ENCODE measurements at places on chromosomes 11 and 22.

GRCh38 chr11:122031813-122032212 is 84.2 kb downstream of the BLID start:
- no peak for DNase-seq

- DNase-seq: no peak
Observed at GRCh38 chr22:49553518-49554295, 274.0 kb downstream of the BRD1 start.

DNA sequence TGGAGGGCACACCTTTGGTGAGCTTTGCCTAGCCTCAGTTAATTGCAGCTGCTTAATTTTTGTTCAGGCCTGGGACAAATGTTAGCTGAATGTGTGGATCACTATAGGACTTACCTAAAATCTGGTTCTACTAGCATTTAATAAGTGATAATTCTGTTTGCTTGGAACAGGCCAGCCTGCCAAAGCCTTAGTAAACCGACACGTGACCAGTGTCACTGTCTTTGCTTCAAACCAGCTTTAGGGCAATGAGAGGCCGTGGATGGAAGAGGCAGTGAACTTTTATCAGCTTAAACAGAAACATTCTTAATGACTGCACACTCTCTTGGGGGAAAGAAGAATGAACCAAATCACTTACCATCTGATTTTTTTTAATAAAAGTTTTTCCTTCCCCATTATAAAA is 10.8 kb downstream of the PARVA start:
- no peak for DNase-seq

DNA sequence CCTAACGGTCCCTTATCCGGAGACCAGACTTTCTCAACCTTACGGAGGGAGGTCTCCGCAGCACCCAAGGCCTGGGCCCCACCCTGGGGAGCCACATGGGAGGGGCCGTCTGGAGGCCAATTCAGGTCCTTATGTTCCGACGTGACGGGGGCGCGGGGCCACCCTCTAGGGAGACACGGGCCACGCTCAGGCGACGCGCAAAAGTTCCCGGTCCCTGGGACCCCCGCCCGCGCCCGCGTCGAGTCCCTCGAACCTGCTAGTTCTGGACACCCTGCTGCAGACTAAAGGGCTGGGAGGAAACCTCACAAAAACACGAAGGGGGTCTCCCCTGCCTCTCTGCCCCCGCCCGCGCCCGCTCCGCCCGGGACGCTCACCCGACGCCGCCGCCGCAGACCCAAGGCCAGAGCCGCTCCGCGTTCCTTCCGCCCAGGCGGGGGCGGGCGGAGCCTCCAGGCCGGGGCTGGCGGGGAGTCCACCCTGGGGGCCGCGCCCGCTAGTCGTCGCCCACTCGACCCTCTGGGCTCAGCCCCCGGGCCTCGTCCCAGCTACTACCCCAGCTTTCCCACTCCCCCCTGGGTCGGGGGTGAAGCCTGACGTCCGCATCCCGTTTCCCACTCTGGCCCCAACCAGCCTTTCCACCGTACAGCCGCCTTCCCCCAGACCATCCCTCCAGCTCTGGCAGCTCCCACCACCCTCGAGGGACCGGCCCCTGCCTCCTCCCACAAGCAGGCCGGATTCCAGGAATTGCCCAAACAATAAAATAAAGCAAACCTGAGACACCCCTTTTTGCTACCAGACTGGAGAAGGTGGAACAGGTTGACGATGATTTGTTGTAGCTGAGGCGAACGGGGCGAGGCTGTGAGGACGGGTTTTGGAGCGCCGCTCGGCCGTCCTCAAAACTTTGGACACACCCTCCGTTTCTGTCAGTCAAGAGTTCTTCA is 2.7 kb downstream of the RNH1 start:
- DNase-seq: no peak

DNA sequence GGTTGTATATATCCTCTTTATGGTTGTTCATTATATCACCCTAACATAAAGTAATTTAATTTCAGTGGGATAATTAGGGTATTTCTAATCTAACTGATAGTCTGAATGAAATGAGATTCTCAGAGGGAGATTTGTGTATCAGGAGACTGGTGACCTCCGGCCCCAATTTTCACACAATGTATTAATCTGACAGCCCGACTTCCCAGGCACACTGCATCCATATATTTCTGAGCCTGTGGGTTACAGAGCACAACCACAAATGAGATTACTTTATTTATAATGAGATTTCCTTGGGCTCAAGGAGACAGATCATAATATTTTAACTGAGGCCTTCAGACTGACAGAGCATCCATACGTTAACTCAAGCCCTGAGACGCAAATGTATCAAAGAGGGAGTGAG is 125.9 kb downstream of the RCN1 start:
- no peak for DNase-seq

GRCh38 chr22:48070760-48071159 is 1308.3 kb downstream of the TBC1D22A start:
- no peak for DNase-seq

DNA sequence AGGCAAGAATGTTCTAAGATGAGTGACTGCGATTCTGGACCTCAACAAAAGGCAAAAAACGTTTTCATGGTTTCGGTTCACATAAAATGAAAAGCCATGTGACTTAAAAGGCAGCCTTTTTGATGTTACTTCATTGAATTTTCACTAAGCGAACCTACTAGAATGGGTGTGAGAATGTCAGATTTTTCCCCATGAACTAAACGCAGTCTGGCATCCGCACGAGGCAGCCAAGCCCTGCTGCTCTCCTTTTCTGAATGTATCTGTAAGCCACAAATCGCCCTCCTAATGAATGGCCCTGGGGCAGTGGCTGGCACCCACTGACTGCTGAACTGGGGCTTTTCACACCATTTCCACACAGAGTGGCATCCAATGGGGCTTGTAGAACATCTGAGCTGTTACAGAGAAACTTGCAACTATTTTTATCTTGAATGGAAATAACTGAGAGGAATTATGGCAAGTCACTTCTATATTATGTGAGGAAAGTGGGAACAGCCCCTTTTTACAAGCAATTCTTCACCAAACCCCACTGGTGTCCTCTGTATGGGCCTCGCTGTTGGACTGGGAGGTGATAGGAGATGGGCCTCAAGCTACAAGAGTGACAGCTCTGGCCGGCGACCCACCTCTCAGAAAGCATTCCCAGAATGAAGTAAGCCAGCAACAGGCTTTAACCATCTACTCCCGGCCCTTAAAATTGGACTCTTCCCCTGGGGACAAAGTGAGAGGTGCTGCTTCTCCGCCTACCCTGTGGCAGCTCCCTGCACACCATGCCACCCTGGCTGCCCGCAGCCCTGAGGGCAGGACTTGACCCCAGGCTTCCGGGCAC is 29.4 kb downstream of the PPP2R1B start:
- DNase-seq: no peak

DNA sequence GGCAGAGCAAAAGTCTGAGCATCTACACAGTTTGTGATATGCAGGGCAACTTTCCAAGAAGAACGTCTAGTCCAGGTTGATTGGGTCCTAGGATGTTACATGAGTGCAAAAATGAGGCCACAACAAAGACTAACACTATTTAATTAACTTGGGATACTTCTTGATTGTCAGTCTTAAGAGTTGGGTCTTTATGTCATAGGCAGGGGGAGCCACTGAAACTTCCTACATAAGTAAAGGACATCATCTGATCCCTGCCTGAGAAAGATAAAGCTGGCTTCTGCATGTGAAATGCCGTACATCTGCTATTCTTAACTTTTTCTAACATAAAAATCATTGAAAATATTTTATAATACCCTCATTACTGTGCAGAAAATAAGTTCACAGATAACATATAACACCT is 525.5 kb downstream of the NTM start:
- DNase-seq: no peak

DNA sequence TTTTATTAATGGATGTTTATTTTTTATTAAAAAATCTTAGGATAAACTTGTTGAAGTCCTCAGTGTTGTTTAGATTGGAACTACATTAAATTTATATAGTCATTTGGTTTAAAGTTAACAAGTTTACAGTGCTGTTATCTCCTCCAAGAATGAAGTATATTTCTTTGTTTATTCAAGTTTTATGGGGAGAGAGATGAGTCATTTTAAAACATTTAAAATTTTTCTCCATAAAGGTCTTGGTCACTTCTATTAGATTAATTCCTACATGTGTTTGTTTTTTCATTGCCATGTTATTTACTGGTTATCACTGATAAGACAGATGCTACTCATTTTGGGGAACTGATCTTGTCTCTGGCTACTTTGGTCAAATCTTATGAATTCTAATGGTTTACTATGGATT is 429.6 kb downstream of the METTL15 start:
- no peak for DNase-seq

- DNase-seq: no peak
Observed at GRCh38 chr11:106446955-106447354, 369.5 kb downstream of the AASDHPPT start.

GRCh38 chr22:25485626-25486545 is 78.6 kb upstream of the GRK3 start:
- no peak for DNase-seq

DNA sequence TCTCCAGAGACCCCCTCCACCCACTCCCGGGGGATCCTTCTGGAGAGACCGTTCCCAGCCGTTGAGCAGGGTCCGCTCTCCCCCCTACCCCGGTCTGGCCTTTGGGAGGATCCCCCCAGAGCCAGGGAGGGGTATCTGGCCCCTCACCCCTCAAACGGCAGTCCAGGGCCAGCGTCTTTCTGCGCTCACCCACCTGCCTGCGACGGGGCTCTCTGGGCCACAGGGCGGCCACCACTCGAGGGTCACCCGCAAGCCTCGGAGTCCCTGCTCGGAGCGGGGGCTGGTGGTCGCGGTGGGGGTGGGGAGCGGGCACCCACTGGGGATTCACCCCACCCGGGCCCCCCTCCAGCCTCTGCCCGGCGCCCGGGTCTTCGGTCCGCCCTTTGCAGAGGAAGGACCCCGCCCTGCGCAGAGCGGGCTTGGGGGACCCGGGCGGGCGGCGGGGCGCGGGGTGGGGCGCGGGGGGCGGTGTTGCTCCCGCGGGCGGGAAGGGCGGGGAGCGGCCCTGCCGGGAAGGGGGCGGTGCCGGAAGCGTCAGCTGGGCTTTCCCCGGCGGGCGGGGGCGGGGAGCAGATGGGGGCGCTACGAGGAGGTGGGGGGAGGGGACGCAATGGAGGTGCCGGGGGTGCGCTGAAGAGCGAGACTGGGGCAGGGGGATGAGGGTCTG is 16.6 kb downstream of the CRELD2 start:
- peak; percentile 55 for DNase-seq

- DNase-seq: no peak
Observed at GRCh38 chr22:38298312-38299005, 18.8 kb downstream of the CSNK1E start.

- no peak for DNase-seq
Observed at GRCh38 chr22:40633036-40633435, 3.5 kb downstream of the MRTFA start.

DNA sequence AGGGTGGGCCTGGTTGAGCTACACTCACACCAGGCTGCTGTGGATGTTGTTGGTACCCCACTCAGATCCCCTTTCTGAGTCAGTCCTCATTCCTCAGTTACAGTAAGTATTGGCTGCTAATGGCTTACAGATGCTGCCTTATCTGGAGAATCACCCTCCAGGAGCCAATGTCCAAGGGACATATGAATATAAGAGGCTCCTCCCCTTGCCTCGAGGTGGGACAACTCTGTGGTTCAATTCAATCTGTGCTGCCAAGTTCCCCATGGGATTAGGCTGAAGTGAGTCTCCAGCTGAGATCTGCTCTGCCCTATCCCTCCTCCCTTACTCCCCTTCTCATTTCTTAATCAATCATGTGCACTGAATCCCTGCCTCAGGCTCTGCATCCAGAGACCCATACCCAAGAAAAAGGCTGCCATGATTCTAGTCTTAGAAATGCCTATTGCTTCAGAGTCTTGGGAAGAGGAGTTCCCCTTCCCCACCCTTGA is 168.8 kb upstream of the SYT13 start:
- DNase-seq: no peak

Data from A549 (cell line).